RPMI8226 (cell line): ENCODE measurements at places on chromosomes 4 and X.

DNA sequence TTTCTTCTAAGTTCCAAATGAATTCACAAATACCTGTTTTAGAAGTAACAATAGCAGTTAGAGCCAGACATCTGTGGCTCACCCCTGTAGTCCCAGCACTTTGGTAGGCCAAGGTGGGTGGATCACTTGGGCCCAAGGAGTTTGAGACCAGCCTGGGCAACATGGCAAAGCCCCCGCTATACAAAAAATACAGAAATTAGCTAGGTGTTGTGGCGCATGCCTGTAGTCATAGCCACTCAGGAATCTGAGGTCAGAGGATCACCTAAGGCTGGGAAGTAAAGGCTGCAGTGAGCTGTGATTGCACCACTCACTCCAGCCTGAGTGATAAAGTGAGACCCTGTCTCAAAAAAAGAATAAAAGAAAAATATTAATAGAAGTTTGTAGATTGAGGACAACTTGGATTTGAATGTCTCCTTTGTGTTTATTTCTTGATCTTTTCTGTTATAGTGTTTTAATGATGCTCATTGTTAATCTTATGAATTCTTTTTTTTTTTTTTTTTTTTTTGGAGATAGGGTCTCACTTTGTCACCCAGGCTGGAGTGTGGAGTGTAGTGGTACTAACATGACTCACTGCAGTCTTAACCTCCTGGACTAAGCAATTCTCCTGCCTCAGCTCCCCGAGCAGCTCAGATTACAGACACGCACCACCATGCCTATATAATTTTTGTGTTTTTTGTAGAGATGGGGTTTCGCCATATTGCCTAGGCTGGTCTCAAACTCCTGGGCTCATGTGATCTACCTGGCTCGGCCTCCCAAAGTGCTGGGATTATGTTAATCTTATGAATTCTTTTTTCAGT is 30.7 kb upstream of the RAPGEF2 start:
- DNase-seq: no peak

DNA sequence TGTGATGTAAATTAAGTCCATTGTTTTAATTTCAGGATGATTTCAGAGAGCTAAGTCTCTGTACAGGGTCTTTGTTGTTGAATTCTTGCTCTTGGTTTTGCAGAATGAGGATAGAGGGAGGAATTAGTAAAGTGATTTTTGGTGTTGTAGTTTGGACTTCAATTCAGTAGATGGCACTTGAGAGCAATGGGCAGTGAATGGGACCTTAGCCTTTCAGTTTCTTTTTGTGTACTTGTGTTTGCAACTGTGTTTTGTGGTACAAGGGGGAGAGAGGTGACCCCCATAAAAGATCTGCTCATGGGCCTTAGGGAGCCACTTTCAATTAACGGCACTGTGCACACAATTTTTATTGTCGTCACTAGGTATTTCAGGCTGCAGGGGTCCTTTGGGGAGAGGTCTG is 340.0 kb downstream of the DCAF12L2 start:
- no peak for DNase-seq

- no peak for DNase-seq
Observed at GRCh38 chrX:101605728-101606127, 12.1 kb downstream of the ARMCX6 start.

DNA sequence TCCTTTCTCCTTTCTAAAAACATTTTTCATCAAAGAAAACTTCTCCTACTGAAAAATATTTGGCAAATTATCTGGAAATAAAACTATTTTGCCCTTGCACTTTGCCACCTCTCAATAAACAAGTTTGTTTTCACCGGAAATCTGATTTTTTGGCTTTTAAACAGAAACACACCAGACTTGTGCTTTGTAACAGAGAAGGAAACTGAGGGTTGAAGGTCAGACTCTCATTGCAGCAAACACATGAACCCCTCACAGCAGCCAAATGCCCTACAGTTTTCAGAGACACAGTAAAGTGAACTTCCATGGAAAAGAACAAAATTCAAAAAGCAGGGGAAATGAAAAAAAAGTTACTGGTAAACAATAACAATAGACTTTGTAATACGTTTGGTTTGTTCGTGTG is 95.6 kb upstream of the WDR17 start:
- no peak for DNase-seq

GRCh38 chrX:123184219-123184865 is at the start of gene GRIA3:
Gene GRIA3, plus strand, starts transcription at chrX:123184278. Its CDS starts 258 bp downstream, at chrX:123184536.
- DNase-seq: no peak

- no peak for DNase-seq
Observed at GRCh38 chr4:17013382-17014006, 115.0 kb upstream of the LDB2 start.

DNA sequence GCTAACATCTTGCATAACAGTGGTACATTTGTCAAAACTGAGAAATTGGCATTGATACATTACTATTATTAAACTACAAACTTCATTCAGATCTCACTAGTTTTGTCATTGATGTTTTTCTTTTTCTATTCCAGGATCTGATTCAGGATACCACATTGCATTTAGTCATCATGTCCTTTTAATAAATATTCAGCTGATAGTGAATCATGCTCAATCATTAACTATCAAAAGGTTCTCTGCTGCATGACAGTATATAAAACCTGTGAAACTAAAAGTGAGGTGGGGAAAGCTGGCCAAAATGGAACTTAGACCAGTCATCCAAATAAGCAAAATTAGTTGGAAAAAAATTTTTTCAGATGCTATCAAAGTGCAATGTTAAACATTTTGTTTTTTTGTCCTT is 28.1 kb upstream of the HS6ST2 start:
- no peak for DNase-seq
